Tibial nerve (tissue), 4 donors: ENCODE measurements at places on chromosomes 12 and 14. TPM values are rescaled to one million over a fixed set of nuclear protein-coding genes. Genes with fewer than 3 reads are reported as not detected.

ACADS gene
- 32.4 TPM for total RNA-seq

SIX4 gene
- 5.4 TPM for total RNA-seq

C12orf50 gene
- total RNA-seq: not detected

BHLHE41 gene
- 12.7 TPM for total RNA-seq

MANSC4 gene
- total RNA-seq: 1.5 TPM

RASAL1 gene
- 2.2 TPM for total RNA-seq

CLEC2A gene
- not detected for total RNA-seq

NTN4 gene
- total RNA-seq: 50.6 TPM

VWF gene
- total RNA-seq: 245 TPM

HOXC6 gene
- 8.4 TPM for total RNA-seq

ADAMTS20 gene
- not detected for total RNA-seq

DNA sequence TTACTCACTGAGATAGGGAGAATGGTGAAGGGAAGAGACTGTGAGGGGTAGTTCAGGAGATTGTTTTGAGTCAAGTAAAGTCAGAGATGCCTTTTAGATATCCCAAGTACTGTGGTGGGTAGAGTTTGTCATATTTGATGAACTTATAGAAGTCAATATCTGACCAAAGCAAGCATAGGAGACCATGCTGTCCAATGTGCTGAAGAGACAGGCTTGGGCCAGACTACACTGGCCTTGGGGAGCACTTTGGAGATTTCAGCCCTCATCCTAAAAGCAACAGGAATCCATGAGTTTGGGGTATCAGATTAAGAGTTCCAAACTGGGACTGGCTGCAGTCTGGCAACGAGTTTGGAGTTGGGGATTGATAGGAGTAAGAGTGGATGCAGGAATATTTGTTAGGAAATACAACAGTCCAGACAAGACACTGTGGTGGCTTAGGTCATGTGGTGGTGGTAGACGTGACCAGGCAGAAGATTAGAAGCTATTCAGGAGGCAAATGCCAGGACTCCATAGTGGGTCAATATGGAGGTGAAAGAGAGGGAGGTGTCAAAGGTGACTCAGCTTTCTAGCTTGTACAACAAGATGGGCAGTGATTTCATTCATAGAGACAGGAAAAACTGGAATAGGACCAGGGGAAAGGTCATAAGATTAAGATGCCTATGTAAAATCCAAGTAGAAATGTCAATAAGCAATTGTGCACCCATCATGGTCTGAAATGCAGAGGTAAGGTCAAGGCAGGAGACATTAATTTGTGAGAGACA, 81.9 kb downstream of the FAR2 start:
- no peaks in the 10 kb centered on the region for H3K36me3 ChIP-seq
- no peak for DNase-seq
- H3K4me1 ChIP-seq: no peaks in the 10 kb centered on the region
- no peak overlapping the region for H3K27ac ChIP-seq
- H3K27me3 ChIP-seq: no peaks in the 10 kb centered on the region

- no peak for DNase-seq
- H3K4me3 ChIP-seq: no peak overlapping the region
- no peaks in the 10 kb centered on the region for H3K4me1 ChIP-seq
- no peak overlapping the region for H3K27ac ChIP-seq
Observed at GRCh38 chr12:31227401-31227981, 98.5 kb downstream of the SINHCAF start.

DNA sequence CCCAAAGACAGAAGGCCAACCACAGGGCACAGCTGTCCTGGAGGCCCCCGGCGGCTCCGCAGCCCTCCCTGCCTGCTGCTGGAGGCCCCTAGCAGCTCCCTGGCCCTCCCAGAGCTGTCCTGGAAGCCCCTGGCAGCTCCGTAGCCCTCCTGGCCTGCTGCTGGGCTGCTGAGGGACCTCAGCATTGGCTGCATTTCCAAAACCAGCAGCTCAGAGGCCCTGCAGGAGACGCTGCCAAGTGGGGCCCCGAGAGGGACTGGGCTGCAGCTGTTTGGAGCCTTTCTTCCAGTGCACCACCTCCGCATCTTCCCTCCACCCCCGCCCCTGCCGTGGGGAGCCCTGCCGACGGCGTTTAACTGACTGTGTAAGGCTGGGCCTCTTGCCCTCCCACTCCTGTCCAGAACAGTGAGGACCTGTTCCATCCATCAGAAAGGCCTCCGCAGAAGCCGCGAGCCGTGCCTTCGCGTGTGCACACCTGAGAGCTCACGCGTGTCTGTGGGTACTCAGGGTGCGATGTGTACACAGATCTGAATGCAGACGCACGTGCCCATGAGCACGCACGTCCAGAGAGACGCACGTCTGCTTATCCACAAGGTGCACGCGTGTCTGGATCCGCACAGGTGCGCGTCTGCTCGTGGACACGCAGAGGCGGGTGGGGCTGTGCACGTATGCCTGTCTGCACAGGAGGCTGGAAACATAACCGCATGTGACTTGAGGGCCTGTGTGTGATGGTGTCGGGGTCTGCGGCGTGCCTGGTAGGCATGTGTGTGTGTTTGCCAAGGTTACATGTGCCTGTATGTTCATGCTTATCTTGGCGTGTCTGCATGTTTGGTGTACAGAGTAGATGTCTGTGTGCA, 57.0 kb upstream of the FBRSL1 start:
- DNase-seq: no peak
- no peaks in the 10 kb centered on the region for H3K36me3 ChIP-seq
- H3K4me1 ChIP-seq: no peaks in the 10 kb centered on the region
- no peak overlapping the region for H3K4me3 ChIP-seq
- no peaks in the 10 kb centered on the region for H3K27me3 ChIP-seq

DNA sequence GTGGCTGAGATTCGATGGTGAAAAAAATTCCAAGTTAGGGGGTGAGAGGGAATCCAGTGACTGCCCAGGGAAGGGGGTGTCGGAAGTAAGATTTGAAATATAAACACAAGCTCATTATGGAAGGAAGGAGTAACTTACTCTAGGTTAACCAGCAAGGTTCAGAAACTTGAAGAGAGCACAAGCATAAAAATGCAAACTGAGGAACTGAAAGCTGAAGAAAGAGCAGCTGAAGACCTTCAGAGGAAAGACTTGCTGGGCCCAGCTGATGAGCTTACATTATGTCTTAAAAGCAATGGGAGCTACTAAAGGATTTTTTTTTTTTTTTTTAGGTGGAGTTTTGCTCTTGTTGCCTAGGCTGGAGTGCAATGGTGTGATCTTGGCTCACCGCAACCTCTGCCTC, 189.7 kb upstream of the GRIN2B start:
- H3K4me3 ChIP-seq: no peak overlapping the region
- H3K27ac ChIP-seq: no peak overlapping the region
- H3K4me1 ChIP-seq: no peaks in the 10 kb centered on the region
- H3K27me3 ChIP-seq: no peaks in the 10 kb centered on the region

DNA sequence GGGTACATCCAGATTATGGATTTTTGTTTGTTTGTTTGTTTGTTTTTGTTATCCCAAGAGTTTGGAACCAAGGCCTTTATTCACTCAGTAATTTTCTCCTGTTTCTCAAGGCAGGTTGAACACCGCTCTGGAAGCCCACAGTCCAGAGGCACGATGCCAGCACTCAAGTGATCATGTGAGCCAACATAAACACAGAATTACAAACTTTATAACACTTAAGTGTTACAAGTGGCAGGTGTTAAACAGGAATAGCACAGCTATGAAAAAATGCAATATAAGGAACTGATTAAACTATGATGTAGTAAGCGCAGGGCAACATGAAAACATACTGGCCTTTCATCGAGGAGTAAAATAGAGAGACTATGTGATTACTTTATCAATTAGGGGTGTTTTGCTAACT, 1885.8 kb upstream of the SEL1L start:
- no peak for DNase-seq
- H3K27me3 ChIP-seq: no peaks in the 10 kb centered on the region
- no peak overlapping the region for H3K27ac ChIP-seq

DNA sequence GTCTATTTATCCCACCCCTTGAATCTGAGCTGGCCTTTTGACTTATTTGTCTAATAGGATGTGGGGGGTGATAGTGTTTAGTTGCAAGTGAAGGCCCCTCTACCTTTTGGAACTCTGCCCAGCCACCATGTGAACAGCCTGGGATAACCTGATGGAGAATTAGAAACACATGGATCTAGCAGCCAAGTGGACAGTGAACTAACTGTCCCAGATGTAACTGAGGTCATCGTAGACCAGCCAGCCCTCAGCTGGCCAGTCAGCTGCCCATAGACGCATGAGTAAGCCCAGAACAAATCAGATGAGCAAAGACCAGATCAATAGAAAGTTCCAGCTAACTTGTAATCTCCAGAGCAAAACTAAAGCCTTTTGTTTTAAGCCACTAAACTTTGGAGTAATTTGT, 19.0 kb downstream of the KLRB1 start:
- H3K4me3 ChIP-seq: no peak overlapping the region
- H3K27me3 ChIP-seq: no peaks in the 10 kb centered on the region
- no peak overlapping the region for H3K27ac ChIP-seq
- H3K4me1 ChIP-seq: no peaks in the 10 kb centered on the region
- H3K36me3 ChIP-seq: no peaks in the 10 kb centered on the region

DNA sequence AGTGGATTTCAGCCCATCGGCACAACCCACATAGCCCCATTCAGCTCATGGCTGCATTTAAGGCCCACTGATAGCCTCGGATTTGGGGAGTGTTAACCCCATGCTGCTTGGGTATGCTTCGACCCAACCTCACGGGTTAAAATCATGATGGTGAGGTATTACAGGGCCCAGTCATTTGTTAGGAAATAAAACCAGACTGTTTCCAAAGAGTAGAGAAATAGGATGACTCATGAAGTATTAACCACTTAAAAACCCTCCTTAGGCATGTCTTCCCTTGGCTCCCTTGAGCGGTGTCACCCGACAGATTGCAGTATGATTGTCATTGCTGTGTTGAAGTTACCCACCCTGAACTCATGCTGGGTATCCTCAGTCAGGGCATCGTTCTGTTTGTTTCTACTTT, 289.1 kb downstream of the CACNA1C start:
- H3K27me3 ChIP-seq: no peaks in the 10 kb centered on the region
- H3K27ac ChIP-seq: no peak overlapping the region
- no peaks in the 10 kb centered on the region for H3K36me3 ChIP-seq
- DNase-seq: no peak
- no peak overlapping the region for H3K4me3 ChIP-seq
- peaks cover 11% of the 10 kb centered on the region for H3K4me1 ChIP-seq

GRCh38 chr14:56202256-56202655, 84.0 kb downstream of the PELI2 start:
- no peak for DNase-seq
- H3K4me1 ChIP-seq: peaks cover 40% of the 10 kb centered on the region
- no peaks in the 10 kb centered on the region for H3K36me3 ChIP-seq
- no peaks in the 10 kb centered on the region for H3K27me3 ChIP-seq

DNA sequence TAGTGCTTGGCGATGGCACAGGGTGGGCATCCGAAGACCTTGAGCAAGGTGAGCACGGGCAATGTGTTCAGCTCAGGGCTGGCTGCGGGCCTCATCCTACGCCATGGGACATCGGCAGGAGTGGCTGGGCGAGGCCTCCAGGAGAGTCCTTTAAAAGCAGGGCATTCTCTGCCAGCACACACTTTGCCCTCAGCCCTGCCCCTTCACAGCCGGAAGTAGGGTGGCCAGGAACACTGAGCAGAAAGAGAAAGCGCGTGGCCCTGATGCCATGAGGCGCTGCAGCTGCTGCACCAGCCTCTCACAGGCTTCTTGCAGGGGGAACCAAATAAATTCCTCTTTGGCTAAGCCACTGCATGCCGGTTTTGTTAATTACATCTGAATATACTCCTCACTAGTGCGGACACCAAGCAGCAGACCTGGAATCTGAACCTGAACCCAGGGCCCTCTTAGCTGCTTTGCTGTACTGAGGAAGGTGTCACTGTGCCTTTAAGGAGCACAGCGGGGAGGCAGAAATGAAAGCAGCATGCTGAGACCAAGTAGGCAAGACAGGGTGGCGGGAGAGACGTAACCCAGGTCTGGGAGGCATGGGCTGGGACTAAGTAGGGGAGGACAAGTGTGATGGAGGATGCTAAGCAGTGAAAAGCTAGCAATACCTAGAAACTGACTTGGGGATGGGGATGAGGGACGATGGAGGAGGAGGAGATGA, 155.2 kb downstream of the TTC7B start:
- no peaks in the 10 kb centered on the region for H3K4me1 ChIP-seq
- H3K4me3 ChIP-seq: no peak overlapping the region
- no peaks in the 10 kb centered on the region for H3K36me3 ChIP-seq
- H3K27me3 ChIP-seq: no peaks in the 10 kb centered on the region

GRCh38 chr12:67269633-67270573, 745 bp downstream of the CAND1 start:
- peak; percentile 22 for DNase-seq
- H3K4me1 ChIP-seq: no peaks in the 10 kb centered on the region
- no peaks in the 10 kb centered on the region for H3K36me3 ChIP-seq

DNA sequence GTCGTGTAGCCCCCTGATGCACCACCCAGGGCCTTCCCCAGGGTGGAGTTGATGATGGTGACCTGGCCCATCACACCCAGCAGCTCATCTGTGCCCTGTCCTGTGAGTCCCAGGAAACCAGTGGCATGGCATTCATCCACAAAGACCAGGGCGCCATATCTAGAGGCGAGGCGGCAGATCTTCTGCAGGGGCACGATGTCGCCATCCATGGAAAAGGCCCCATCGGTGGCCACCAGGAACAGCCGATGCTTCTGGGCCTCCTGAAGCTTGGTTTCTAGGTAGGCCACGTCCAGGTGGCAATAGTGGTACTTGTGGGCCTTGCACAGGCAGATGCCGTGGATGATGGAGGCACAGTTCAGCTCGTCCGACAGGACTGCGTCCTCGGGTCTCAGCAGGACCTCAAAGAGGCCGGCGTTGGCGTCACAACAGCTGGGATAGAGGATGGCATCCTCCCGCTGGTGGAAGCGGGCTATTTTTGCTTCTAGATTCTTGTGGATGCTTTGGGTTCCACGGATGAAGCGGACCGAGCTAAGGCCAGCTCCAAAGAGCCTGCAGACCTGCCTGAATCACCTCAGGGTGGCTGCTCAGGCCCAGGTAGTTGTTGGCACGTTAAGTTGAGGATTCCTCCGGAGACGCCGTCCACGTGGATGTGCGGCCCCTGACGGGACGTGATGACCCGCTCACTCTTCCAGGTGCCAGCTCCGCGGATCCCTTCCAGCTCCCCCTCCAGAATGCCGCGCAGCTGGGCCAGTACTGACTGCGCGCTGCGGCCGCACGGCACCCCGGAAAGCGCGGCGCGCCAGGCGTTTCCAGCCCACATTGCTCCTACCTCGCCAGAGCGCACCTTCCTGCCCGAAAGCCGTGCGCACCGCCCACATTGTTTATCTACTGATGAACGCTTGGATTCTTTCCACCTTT, 47.0 kb downstream of the WDR89 start:
- H3K27me3 ChIP-seq: no peaks in the 10 kb centered on the region
- no peaks in the 10 kb centered on the region for H3K4me1 ChIP-seq
- no peak overlapping the region for H3K27ac ChIP-seq
- no peak overlapping the region for H3K4me3 ChIP-seq
- no peak for DNase-seq

DNA sequence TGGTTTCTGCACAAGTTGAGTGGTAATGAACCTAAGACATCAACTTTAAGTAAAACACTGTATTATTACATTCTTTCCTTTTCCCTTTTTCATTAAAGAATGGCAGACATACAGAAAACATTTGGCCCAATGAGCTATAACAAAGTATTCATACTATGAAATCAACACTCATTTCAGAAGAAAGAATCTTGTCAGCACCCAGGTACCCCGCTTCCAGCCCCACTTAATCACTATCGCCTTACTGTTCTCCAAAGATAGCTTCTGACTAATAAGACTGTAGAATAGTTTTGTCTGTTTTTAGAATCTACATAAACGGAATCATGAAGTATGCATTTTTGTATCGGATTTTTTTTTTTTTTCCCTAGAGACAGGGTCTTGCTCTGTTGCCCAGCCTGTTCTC, 9.5 kb downstream of the CNTN1 start:
- no peaks in the 10 kb centered on the region for H3K4me1 ChIP-seq
- H3K27ac ChIP-seq: no peak overlapping the region
- DNase-seq: no peak
- H3K27me3 ChIP-seq: no peaks in the 10 kb centered on the region
